ENCODE measurements at places on chromosomes 4 and X.

- no peak for DNase-seq
Observed at GRCh38 chr4:149279776-149280175, 535.9 kb downstream of the IQCM start.

DNA sequence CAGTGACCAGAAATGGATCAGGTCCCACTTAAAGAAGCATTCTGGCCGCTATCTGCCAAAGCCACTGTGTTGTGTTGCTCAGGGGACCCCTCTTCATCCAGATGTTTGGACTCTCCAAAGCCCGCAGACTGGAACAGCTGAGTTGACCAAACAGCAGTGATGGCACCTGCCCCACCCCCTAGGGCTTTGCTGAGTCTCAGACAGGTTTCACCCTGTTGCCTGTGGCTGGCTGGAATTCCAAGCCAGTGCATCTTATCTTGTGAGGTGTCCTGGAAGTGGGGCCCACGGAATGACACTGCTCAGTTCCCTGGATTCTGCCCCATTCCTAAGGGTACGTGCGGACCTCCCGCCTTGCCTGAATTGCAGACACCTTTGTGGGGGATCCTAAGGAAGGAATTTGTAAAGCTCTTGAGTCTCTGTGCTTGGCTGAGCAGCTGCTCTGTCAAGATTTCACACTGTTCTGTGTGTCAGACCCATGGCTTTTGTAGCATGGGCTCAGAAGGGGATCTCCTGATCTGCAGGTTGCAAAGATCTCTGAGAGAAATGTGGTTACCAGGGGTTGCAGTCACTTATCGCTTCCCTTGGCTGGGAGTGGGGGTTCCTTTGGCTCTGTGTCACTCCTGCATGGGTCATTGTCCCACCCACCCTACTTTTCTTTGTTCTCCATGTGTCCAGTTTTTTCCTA, 1707.9 kb upstream of the PCDH10 start:
- no peak for DNase-seq

- no peak for DNase-seq
Observed at GRCh38 chr4:153619811-153620210, 64.3 kb upstream of the TLR2 start.

- no peak for DNase-seq
Observed at GRCh38 chr4:147286846-147287587, 193.9 kb upstream of the EDNRA start.

GRCh38 chrX:133956570-133957340, 28.6 kb downstream of the GPC3 start:
- DNase-seq: no peak

DNA sequence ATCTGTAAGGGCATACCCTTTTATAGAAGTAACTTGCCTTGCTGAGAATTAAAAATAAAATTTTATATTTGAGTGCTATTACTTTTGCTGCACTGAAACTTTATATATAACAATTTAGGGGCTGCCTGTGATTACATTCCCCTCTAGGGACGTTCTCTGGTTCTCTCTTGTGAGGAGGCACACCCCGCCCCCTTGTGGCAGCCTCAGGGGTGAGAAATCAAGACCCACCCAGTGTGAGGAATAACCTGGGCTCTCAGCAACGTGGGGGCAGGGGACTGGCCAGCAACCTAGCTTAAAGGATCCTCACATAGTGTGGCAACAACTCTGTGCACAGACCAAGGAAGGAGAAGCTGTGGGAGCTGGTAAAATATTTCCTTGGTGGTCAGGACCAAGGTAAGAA, 43.7 kb downstream of the MAGEA9 start:
- DNase-seq: no peak

GRCh38 chrX:137574102-137574783, 8.3 kb downstream of the ZIC3 start:
- DNase-seq: no peak

DNA sequence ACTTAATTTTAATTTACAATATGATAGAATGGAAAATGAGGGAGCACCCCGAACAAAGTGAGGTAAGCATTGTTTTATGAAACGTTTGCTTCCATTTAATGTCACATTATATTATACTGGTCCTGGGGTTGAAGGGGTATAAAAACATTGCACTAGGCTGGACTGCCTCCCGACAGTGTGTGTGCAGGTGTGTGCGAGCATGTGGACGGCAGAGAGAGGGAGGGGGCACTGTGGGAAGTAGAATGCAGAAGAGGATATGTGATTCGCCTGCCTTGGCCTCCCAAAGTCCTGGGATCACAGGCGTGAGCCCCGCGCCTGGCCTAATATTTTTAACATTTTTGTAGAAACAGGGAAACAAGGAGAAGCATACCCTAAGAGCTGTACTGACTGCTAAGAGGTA, 36.0 kb downstream of the IRF2 start:
- no peak for DNase-seq

DNA sequence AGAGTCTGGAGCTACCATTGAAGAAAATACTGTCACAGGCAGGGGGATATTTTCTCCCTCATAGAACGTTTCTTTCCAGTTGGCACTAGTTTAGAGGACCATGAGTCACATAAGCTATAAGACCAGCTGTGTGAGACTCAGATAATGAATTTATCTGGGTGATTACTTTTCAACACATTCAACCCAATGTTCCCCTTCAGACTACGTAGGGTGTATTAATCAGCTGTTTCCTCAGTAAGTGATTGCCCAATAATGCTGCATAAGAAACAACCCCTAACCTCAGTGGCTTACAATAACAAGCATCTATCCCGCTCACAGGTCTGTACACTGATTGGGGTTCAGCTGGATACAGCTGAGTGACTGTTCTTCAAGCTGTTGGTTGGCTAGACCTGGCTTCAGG, 38.1 kb downstream of the CBLL2 start:
- DNase-seq: no peak

DNA sequence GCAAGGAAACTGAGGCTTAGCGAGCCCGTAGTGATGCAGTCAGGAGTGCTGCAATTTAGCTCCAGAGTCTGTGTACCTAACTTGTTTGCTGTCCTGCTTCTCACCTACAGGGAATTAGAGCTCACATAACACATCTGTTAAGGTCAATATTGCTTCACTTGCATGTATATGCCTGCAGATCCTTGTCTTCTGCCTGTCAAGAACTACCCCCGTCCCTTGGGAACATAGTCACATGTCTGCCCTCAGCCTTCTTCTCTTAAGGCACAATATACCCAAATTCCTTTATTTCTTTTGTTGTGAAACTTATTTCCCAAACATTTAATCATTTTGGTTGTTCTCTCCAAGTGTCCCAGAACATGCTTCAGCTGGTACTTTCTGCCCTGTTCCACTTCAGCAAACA, 103.3 kb upstream of the LEF1 start:
- DNase-seq: no peak

DNA sequence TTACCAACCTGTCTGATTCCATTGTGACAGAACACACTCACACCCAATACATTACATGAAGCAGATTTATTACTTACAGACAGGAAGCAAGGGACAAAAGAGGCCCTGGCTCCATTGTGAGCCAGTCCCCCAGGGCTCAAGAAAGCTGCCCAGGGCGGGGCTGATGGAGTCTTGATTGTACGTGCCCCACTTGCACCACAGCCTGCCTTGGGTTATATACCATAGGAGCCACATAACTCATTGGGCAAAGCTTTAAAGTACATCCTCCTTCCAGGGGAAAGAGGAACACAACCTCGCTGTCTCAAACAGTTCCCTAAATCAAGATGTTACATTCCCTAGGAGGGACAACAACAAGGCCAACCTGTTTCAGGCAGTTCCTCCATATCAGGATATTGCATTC, 3.4 kb upstream of the ZRSR2 start:
- no peak for DNase-seq

DNA sequence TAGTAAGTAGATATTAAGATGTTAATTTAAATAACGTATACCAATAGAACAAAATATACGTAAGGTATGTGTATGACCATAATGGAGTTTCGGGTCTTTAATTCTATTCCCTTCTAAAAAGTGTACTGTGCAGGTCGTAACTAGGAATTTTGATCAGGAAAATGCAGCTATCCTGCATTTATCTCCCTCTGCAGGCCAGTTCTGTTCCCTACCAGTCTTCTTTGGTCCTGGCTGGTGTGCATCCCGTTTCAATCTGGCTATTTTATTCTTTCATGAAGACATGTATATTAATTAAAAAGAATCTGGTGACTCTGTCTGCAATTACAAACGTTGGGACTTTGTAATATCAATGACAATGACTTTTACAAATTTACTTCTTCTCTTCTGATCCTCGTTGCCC, 534.1 kb upstream of the AADAT start:
- no peak for DNase-seq

DNA sequence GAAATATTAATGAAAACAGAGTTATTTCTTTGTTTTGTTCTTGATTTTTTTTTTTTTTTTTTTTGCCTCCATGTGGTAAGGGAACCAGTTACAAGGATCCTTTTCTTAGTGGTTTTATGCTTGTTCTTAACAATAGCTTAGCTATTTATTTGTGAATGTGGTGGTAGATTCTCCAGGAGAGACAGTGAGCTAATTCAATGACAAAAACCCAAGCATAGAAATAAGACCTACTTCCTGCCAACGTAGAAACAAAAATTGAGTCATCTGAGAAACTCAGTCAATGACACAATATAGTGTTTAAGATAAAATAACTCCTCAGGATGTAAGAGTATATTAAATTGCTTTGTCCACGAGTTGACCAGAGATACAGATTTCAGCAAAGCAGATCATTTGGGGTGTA, 863.8 kb upstream of the PABPC4L start:
- no peak for DNase-seq

DNA sequence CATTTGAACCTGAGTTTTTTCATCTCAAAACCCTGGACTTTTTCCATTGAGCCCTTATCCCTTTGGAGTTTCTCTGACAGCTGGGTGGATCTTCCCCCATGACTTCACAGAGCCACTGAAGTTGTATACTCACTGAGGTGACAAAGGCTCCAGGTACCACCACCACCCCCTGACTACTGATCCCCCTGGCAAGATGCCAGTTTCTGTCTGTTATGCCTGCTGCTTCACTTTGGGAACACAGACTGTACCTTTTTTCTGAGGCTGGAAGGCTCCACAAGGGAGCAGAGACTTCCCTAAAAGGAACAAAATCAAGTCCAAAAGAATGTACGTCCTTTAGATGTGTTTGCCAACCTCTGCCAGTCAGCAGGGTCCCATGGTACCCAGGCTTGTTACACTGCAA, 160.3 kb upstream of the JADE1 start:
- no peak for DNase-seq

DNA sequence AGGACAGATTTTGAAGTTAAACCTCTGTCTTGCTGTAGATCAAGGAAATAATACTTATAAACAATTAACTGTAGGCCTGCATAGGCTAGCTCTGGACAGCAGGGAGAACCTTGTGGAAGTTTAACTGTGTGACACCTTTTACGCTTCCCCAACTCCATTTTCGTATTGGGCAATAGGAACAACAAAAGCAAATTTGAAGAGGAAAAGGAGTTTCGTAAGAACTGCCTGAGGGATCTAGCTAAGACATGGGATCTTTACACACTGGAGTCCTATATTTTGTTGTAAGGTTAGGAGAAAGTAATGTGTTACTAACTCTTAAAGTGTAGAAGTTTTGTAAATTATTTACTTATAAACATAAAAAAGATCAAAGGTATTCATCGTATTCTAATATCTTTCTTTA, 324.9 kb upstream of the CASK start:
- no peak for DNase-seq

DNA sequence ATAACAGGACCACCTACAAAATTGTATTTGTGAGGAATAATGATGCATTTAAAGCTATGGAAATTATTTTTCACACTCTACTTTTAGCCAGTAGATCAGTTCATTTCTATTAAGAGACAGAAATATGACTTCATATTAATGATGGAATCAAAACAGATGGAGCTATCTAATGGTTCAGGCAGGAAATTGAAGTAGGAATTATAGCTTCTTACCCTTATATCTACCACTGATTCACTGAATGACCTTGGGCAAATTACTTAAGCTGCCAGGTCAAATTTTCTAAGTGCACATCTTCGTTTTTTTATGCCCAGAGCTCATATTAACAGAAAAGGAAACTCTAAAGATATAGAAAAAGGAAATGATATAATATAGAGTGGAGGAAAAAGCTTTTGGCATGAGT, 323.1 kb downstream of the PCDH10 start:
- DNase-seq: no peak

GRCh38 chr4:155946486-155946885, 7.2 kb downstream of the CTSO start:
- no peak for DNase-seq

DNA sequence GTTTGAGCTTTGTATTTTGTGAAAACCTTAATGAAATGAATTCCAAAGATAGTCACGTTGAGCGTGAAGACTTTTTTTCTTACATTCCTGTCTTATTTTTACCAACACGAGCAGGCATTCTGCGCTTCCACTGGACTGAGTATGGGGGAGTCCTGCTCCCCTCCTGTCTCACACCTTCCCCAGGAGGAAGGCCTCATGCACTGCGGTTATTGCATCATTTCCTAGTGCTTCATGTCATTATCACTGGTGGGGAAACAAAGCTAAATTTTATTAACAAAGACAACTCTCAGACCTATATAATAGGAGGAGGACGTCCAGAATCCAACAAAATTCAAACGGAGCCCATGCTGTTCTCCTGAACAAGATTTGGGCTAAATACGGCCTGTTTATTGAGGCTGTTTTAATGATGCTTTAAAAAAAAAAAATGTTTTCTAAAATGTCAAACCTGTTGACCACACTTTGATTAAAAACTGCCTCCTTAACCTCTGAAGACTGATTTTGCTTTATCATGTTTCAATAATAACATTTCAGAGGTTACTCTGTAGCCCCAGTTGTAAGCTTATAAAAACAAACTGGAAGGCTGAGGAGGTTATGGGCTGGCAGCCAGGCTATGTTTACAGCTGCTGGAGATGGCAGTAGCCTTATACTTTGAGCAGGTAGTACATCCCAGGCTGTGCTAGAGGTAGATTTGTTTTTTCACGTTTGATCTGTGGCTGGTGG, 118.0 kb downstream of the SOWAHB start:
- no peak for DNase-seq

- DNase-seq: no peak
Observed at GRCh38 chr4:4406455-4407298, 19.8 kb downstream of the NSG1 start.

DNA sequence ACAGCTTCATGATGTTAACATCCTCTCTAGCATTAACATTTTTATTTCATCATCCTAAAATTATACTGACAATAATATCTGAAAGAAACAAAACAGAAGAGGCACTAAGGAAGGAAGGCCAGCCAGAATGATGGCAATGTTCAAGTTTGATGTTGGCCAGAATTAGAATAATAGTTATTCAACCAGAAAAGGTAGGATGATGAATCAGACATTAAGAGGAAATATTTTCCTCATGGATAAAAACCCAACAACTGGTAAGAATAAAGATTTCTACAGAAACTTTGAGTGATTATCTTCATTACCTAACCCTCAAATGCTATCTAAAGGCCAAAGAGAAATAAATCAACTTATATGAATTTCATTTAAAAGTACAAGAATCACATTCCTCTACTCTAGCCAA, 105.2 kb downstream of the PDE5A start:
- no peak for DNase-seq

GRCh38 chrX:13005661-13006473, 31.0 kb downstream of the TMSB4X start:
- DNase-seq: no peak
